ENCODE measurements at places on chromosomes 2 and 18.
A peak's percentile ranks its signal among the peaks of the same experiment; 100 is the strongest.

- peak; percentile 25 for DNase-seq
These were observed 834 bp upstream of the BUB1 start for GRCh38 chr2:110678457-110679336.

DNA sequence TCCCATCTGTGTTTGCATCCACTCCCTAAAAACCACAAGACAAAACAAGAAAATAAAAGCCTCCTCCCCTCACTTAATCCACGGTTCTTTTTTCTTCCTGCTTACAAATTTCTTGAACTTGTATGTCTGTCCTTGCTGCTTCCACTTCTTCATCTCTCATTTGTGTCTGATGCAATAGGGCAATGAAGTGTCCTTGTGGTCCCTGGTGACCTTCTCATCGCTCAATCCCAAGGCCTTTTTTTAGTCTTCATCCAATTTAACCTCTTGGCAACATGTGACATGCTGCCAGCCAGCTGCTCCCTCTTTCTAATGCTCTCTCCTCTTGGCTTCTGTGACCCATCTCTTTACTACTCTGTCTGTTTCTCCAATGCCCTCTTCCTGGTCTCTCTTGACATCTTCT, 87.6 kb downstream of the SEMA4F start:
- no peak for DNase-seq

GRCh38 chr2:237689336-237690131, 62.1 kb downstream of the LRRFIP1 start:
- no peak for DNase-seq

DNA sequence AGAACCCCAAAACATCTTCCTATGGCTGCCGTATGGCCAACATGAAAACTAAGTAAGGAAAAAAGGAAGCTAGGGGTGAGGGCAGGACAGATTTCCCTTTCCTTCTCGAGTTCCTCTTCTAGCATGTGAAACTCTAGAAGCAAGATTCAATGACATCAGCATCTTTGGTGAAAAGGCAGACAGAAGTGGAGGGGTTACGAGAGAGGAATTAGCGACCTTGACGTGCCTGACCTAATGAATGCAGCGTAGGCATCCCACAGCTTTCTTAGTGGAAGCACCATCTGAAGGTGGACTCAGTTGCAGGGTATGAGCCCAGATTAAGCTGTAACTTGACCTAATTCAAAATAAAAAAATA, 47.9 kb upstream of the PELI1 start:
- DNase-seq, result no peak

DNA sequence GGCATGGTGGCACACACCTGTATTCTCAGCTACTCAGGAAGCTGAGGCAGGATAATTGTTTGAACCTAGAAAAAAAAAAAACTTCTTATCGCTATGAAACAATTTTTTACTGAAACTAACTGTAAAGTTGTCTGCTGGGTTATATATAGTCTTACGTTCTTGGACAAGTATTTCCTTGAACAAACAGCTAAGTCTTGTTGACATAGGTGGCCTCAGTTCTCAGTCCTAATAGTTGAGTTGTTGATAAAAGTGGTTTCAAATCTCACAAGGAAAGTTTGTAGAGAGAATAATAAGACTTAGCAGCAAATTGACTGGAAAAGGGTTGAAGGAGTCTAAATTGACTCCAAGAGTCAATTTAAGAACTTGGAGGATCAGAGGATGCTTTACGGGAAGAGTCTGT, 166.5 kb upstream of the KCNJ3 start:
- DNase-seq, result no peak

DNA sequence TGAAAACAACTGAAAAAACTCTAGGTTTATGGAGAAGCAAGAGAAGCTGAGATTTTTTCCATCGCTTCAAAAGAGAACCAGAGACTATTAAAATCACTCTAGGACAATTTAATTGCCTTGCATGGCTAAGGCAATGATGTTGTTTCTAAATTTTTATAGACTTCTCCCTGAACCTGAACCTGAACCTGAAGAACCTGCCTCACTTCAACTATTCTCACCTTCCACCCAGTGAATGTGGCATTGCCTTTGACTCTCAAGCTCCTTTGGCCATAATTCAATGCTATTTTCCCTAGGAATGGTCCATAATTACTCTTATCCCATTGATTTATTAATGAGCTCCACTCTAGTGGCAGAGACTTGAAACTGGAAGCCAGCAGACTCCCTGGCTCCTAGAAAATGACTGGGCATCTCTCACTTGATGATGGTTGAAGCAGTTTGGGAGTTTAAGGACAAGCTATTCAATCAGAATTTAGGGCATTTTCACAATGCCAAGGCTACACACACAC, 303.8 kb upstream of the UBE2E3 start:
- DNase-seq, result no peak

DNA sequence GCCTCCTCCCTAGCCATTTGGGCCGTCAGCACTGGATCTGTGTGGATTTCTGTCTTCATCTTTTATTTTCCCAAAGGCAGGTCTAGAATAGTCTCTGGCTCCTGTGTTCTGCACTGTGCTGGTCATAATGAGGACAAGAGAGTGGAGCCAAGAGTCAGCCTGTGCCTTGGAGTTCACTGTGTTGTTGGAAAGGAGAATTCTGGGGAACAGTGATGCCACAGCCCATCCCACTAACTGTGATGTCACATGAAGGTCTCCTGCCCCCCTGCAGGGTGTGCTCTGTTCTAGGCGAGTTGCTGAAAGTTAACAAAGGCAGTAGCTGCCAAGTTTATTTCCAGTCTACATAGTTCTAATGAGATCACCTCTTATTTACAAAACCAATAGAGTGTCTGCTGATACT, 248.5 kb downstream of the TPGS2 start:
- DNase-seq, result no peak

GRCh38 chr2:38462121-38462661, 85.1 kb upstream of the ATL2 start:
- peak; percentile 74 for DNase-seq

DNA sequence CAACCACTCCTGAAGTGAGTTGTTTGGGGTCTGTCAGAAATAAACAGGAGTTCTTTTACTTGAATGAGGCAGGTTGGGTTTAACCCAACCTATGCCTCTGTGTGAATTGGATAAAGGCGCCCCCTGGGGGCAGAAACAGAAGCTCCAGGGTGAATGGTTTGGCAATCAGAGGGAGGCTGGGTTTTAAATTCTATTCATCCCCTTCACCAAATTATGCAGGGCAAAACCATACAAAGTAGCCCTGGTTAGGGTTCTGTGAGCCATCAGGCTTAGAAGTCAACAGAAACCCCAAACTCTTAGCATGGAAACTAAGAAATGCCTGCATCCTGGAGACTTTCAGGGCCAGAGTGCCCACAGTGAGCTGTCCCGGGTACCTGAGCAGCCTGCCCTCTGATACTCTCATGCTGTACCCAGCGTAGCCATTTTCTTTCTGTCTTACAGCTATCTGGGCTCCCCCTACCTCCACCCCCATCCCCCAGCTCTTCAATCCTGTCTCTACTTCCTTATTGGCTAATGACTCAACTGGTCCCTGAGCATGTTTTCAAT, 241.5 kb downstream of the ICOS start:
- DNase-seq, result peak; percentile 88

- DNase-seq, result no peak
These were observed 101.4 kb downstream of the MTX2 start for GRCh38 chr2:176370467-176371171.

GRCh38 chr2:74099835-74100234, 47.9 kb downstream of the BOLA3 start:
- no peak for DNase-seq

DNA sequence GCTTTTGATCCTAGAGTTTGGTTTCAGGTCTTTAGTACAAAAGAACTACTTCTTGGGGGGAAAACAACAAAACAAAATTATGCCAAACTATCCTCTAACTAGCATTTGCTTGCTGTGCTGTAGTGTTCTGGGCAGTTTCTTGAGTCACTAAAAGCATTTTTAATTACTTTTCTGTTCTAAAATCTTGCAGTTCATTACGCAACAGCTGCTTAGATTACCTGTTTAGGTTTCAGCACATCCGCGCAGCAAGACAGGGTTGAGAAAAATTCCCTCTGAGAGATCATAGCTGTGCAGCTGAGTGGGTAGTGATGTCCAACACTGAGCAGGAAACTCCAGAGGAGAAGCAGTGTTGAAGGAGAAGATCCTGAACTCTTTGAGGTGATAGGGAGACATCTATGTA, 9.0 kb downstream of the DAW1 start:
- DNase-seq, result no peak

GRCh38 chr18:9901377-9901776, 12.4 kb upstream of the VAPA start:
- no peak for DNase-seq

GRCh38 chr2:101733257-101733993, 35.9 kb downstream of the MAP4K4 start:
- DNase-seq, result no peak

- no peak for DNase-seq
These were observed 113.4 kb upstream of the WDSUB1 start for GRCh38 chr2:159399716-159400415.

GRCh38 chr2:181998891-181999654, 13.4 kb downstream of the PPP1R1C start:
- DNase-seq, result no peak

DNA sequence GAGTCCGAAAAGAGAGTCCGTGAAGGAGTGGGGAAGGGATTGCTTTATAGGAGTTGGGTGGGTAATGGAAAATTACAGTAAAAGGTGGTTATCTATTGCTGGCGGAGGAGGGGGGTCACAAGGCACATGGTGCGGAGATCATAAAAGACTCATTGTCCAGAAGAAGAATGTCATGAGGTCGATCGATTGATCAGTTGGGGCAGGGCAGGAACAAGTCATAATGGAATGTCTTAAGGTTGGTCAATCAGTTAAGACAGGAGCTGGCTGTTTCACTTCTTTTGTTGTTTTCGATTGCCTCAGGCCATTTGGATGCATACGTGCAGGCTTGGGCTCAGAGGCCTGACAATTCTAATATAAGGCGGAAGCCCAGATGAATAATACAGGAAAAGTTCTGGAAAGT, 473.0 kb upstream of the TNP1 start:
- no peak for DNase-seq

DNA sequence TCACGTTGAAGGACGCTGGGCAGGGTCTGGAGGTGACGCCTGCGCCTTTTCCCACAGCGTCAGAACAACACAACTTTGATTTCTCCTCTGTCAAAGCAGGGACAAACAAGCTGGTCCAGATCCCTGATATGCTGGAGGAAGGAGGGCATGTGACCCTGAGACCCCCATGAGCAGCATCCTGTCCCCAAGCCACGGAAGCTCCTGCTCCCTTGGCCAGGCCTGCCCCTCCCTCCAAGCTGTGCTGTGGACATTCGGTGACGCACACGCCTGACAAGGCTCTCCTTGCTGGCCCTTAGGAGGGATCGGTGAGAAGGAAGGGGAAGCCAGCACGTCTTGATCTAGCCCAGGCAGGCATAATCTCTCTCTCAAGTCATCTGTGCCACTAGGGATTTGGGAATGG, 11.3 kb downstream of the MLPH start:
- DNase-seq, result no peak

DNA sequence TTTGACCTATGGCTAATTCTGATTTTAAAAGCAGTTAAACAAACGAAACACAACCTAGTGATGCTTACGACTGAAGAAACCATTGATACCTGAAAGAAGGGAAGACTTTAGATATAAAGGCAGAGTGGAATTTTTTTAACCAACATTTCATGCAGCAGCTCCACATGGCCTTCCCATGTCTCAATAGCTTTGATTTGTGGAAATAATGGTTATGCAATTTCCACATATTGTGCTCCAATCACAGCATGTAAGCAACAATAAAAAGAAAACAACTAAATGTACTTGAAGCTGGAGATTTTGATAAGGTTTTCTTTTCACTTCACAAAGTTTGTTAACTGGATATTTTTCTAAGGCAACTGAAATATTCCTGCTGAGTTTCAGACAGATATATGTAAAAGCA, 82.0 kb upstream of the SLC39A10 start:
- DNase-seq, result no peak

DNA sequence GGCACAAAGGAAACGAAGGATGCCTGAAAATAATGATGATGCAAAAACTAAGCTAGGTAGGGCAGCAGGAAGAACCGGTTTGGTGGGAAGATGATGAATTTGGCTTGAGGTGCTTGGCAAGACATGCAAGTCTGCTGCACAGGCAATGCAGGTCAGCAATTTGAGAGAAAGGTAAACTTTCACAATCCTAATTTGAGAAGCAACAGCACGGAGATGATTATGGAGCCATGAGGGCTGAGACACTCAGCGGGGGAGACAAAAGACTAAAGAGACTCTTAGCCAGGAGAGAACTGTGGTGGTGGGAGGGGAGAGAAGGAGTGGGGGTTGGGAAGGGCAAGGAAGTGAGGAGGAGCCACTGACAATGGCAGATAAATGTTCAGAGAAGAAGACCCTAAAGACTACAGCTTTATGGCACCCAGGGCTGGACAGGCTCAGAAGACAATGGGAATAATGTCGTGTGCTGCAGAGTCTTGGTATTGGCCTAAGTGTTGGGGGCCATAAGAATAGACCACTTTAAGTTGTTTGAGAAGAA, 19.4 kb upstream of the RNF149 start:
- DNase-seq, result no peak

DNA sequence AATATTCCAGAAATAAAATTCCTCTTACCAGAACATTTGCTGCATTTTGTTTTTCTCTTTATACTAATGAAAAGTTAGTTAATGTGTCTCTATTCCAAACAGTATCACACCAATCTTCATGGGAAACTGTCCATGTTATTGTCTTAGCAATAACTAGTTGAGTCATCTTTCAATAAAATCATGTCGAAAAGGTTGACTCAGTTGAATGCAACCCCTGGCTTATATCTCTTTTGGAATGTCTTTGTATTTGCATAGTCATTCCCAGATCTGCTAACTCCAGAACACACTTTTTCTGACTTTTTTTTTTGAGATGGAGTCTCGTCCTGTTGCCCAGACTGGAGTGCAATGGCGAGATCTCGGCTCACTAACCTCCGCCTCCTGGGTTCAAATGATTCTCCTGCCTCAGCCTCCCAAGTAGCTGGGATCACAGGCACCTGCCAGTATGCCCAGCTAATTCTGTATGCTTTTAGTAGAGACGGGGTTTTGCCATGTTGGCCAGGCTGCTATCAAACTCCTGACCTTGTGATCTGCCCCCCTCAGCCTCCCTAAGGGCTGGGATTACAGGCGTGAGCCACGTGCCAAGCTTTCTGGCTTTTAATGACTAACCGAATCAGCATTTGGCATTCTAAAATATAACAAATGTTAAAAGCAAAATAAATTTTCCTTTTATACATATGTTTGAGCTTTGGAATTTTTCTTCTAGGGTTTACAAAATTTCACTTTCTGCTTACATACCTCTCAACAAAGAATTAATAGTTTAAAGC, 133.2 kb upstream of the GULP1 start:
- no peak for DNase-seq

- peak; percentile 20 for DNase-seq
These were observed 458 bp downstream of the CXXC1 start for GRCh38 chr18:50287028-50287440.

Measured in activated naive CD4-positive, alpha-beta T cell treated with anti-CD3 and anti-CD28 coated beads for 36 hours (primary cell).